ENCODE measurements at places on chromosomes 4 and X.
A peak's percentile ranks its signal among the peaks of the same experiment; 100 is the strongest.

DNA sequence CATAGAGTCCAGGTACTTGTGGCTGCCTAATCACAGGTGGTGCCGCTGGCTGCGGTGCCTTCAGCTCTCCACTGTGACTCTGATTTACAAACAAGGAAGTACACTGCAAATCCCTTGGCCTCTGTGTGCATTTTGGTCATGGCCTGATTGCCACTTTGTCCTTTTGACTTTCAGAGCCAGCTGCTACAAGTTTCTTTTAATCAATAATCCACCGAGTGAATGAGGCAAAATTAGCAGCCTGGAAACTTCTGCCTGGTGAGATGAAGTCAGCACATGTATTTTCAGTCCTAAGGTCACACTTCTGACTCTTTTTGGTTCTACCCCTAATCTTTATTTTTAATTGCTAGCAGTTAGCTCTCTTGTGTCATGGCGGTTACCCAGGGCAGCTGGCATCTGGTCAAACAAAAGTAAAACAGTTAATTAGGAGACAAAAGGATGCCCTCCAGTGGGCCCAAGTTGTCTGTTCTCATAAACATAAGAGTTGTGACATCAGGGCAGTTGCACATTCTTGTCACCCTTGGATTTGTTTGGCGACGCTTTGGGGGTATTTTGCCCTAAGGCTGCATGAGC is 62.3 kb upstream of the LNX1 start:
- DNase-seq: peak; percentile 74

DNA sequence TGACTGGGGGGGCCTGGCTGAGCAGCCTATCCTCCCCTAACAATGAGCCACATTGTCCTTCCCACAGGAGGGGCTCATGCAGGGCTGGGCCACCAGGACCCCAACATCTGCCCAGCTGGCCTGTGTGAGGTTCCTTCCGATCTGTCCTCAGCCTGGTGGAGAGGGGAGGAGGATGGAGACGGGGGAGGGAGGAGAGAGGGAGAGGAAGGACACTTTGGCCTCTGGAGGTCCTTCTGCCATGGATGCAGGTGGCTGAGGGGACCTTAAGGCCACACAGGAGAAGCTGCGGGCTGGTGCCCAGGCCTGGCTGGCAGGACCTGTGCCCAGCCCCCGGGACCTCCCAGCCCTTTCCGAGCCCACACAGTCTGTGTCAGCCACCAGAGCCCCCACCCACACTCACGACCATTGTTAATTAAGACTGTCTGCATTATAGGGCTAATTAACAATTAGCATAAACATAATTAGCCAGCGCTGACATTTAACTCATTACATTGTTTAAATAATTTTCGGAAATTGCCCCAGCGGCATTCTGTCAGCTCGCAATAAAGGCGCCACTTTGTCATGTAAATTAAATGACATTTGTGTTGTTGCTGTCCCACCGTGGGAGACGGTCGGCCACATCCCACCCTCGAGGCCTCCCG is 53.0 kb upstream of the NKX1-1 start:
- no peak for DNase-seq

GRCh38 chr4:180827232-180828009 is 1415.8 kb upstream of the TENM3 start:
- no peak for DNase-seq

GRCh38 chr4:2059726-2060602 is 837 bp downstream of the NAT8L start:
- peak; percentile 10 for DNase-seq

DNA sequence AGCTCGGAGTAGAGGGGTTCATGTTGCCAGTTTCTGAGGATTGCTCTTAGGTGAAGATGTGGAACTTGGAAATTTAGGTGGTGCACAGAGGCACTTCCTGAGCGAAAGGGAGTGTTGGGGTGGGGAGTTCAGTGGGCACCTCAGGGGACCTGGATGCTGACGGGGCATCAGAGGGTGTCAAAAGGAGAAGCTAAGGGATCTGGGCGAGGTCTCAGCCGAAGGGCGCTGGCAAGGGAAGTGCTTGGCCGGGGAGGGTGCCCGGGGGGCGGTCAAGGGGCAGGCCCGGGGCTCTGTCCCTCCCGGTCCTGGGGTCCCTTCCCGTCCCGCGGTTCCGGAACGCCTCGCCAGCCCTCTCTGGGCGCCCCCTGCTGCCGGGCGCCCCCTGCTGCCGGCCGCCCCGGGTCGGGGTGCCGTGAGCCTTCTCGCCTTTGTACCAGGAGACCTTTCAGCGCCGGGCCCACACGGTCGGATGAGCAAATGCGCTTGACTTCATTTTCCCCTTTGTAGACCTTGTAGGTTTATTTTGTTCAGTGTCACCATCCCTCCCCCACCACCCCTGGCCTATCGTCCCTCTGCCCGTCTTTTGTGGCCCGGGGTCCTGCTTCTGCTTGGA is 3.0 kb upstream of the PHOX2B start:
- no peak for DNase-seq

GRCh38 chrX:150975655-150976390 is 7.3 kb upstream of the HMGB3 start:
- no peak for DNase-seq

DNA sequence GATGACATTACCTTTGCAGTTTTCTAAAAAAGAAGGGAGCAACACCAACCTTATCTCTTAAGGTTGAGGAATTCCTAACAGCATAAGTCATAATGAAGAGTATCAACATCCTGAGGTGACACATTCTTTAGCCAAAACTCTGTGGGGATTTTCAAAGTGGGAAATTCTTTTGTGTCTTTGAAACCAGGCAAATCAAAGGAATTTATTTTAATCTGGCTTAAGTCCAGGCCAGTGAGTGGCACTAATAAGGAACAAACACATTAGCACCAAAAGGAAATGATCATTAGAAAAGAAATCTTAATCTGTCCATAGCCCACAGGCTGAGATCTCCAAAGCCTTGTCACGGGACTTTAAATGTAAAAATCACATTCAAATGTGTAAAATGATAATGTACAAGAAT is 110.1 kb downstream of the LARP7 start:
- no peak for DNase-seq
